ENCODE measurements at places on chromosomes 5 and 9. TPM values are rescaled to one million over a fixed set of nuclear protein-coding genes. Genes with fewer than 3 reads are reported as not detected.

The NUTM2F gene
- not detected for total RNA-seq

The SLC45A2 gene
- not detected for total RNA-seq

The PAX5 gene
- not detected for total RNA-seq

The KIF4B gene
- not detected for total RNA-seq

The PIP5KL1 gene
- total RNA-seq, result 2.0 TPM

The ABO gene
- total RNA-seq, result not detected

The REEP2 gene
- 7.1 TPM for total RNA-seq

The SGCD gene
- total RNA-seq, result 4.1 TPM

The RARS1 gene
- 90.0 TPM for total RNA-seq

The PRRX2 gene
- total RNA-seq, result 9.5 TPM

The SLC6A3 gene
- total RNA-seq, result 0.87 TPM

The ZNF169 gene
- 1.3 TPM for total RNA-seq

The PCA3 gene
- not detected for total RNA-seq

The NTNG2 gene
- 3.1 TPM for total RNA-seq

The PIP5K1B gene
- total RNA-seq, result not detected

The SEMA5A gene
- not detected for total RNA-seq

The GABRA1 gene
- total RNA-seq, result not detected

The NEURL1B gene
- total RNA-seq, result 5.2 TPM

The TXNDC8 gene
- total RNA-seq, result not detected
